A673 (cell line): ENCODE measurements at places on chromosomes 16 and 17. TPM values are rescaled to one million over a fixed set of nuclear protein-coding genes. Genes with fewer than 3 reads are reported as not detected.

The NLRC3 gene
- total RNA-seq, result 0.07 and 0.09 TPM in 2 replicates

The ADAP2 gene
- not detected in 2 replicates for total RNA-seq

The KRT39 gene
- not detected in 2 replicates for total RNA-seq

The ATP2C2 gene
- total RNA-seq, result not detected in 2 replicates

The C16orf86 gene
- total RNA-seq, result not detected in 2 replicates
